IMR-90 (cell line): ENCODE measurements at places on chromosomes 13 and 19. TPM values are rescaled to one million over a fixed set of nuclear protein-coding genes. Genes with fewer than 3 reads are reported as not detected.

PDX1 gene
- not detected in 2 replicates for total RNA-seq

RPL13A gene
- total RNA-seq = 1,477 and 1,924 TPM in 2 replicates

SLC8A2 gene
- not detected in 2 replicates for total RNA-seq

SIGLEC7 gene
- total RNA-seq = not detected in 2 replicates

ZSCAN18 gene
- 3.0 and 3.6 TPM in 2 replicates for total RNA-seq

ZNF528 gene
- 14.3 and 16.4 TPM in 2 replicates for total RNA-seq

ATP4B gene
- total RNA-seq = not detected in 2 replicates

HPN gene
- total RNA-seq = not detected in 2 replicates

ZNF333 gene
- total RNA-seq = 11.9 and 15.1 TPM in 2 replicates

SLC7A9 gene
- not detected in 2 replicates for total RNA-seq

GRCh38 chr19:47663435-47663910 is 49.7 kb upstream of the EHD2 start:
- H3K4me1 ChIP-seq = peaks cover 35% of the 10 kb centered on the region
- peaks cover 2% of the 10 kb centered on the region for H3K36me3 ChIP-seq
- H3K27ac ChIP-seq = peak overlapping the region; percentile 90
- DNase-seq = peak; percentile 96

- H3K4me1 ChIP-seq = no peaks in the 10 kb centered on the region
- H3K27ac ChIP-seq = no peak overlapping the region
- H3K36me3 ChIP-seq = no peaks in the 10 kb centered on the region
- no peaks in the 10 kb centered on the region for H3K27me3 ChIP-seq
Measured at GRCh38 chr19:33558856-33559255, 37.3 kb upstream of the PEPD start.

DNA sequence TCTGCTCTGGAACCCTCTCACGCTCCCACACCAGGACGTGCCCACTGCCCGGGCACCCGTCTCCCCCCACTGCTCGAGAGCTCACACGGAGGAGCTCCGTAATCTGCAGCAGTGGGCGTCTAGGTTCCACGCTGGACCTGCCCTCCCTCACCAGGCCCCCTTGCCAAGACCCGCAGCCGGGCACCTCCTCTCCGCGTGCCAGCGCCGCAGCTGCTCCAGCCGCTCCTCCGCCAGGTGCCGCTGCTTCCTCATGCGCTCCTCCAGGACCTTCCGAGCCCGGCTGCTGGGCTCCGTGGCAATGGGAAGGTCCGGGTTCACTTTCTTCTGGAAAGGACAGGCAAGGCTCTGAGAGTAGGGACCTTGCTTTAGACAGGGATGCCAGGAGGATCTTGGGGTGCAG is 35.0 kb upstream of the MATK start:
- no peak overlapping the region for H3K27ac ChIP-seq
- H3K4me3 ChIP-seq = no peak overlapping the region
- no peaks in the 10 kb centered on the region for H3K4me1 ChIP-seq
- H3K36me3 ChIP-seq = no peaks in the 10 kb centered on the region
- peaks cover 12% of the 10 kb centered on the region; the same call in 1 of the 2 replicates for H3K27me3 ChIP-seq

DNA sequence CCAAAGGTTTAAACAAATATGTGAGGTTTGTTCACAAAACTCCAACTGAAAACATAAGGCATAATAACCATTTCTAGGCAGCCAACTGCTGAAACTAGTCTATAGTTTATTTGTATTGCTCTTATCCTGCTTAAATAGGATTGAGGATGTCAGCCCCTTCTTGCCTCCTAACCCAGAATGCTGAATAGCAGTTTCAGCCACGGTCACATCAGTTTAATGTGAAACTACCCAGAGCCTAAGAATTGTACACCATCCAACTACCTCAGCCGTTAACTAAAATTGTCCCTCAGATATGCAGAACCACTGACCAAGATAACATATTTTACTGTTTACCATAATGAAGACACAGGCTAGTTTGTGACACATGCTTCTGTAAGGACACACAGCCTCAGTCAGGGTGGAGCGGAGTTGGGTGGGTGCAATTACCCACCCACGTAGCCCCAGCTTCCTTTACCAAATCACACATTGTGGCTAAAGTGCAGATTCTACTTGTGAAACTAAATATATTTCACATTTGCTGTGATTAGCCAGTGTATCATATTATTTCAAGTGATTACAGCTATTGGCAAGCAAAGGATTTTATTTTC is 259.9 kb downstream of the EFNB2 start:
- H3K27me3 ChIP-seq = no peaks in the 10 kb centered on the region
- H3K4me1 ChIP-seq = no peaks in the 10 kb centered on the region
- no peak overlapping the region for H3K27ac ChIP-seq
- DNase-seq = no peak
- no peaks in the 10 kb centered on the region for H3K36me3 ChIP-seq
- no peak overlapping the region for H3K4me3 ChIP-seq

- H3K4me1 ChIP-seq = peaks cover 11% of the 10 kb centered on the region
- peak overlapping the region; percentile 80 for H3K4me3 ChIP-seq
- no peak for DNase-seq
- peak overlapping the region; percentile 73 for H3K27ac ChIP-seq
- H3K27me3 ChIP-seq = no peaks in the 10 kb centered on the region
- peaks cover 19% of the 10 kb centered on the region for H3K36me3 ChIP-seq
Measured at GRCh38 chr19:1355568-1356507, 27.9 kb upstream of the NDUFS7 start.

DNA sequence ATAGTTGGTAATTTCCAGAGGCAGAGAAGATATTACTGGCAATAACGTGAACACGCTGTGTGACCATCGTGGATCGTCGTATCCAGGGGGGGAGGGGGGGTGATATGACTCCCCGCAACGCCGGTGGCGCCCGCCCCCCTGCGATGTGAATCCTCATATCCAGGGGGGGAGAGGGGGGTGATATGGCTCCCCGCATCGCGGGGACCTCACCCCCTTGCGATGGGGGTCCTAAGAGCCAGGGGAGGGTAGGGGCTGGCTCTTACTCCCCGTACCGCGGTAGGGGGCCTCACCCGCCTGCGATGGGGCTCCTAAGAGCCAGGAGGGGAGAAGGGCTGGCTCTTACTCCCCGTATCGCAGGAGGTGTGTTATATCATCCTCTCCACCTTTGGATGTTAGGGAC is 31.3 kb upstream of the RGCC start:
- H3K4me3 ChIP-seq = no peak overlapping the region
- H3K4me1 ChIP-seq = no peaks in the 10 kb centered on the region

- H3K27ac ChIP-seq = no peak overlapping the region
- H3K36me3 ChIP-seq = no peaks in the 10 kb centered on the region
- DNase-seq = no peak
- H3K27me3 ChIP-seq = no peaks in the 10 kb centered on the region; the same call in 1 of the 2 replicates
- H3K4me1 ChIP-seq = peaks cover 2% of the 10 kb centered on the region; the same call in 1 of the 2 replicates
Measured at GRCh38 chr13:31930490-31930889, 101.1 kb upstream of the FRY start.

GRCh38 chr19:8204961-8205360 is 4.2 kb upstream of the CERS4 start:
- H3K36me3 ChIP-seq = no peaks in the 10 kb centered on the region
- H3K27ac ChIP-seq = no peak overlapping the region
- H3K4me3 ChIP-seq = no peak overlapping the region
- H3K27me3 ChIP-seq = peaks cover 14% of the 10 kb centered on the region

- no peak overlapping the region for H3K4me3 ChIP-seq
- DNase-seq = peak; percentile 16
- H3K27me3 ChIP-seq = no peaks in the 10 kb centered on the region; the same call in 1 of the 2 replicates
- H3K36me3 ChIP-seq = no peaks in the 10 kb centered on the region
- no peaks in the 10 kb centered on the region for H3K4me1 ChIP-seq
Measured at GRCh38 chr13:35744566-35745178, 268.2 kb upstream of the MAB21L1 start.

DNA sequence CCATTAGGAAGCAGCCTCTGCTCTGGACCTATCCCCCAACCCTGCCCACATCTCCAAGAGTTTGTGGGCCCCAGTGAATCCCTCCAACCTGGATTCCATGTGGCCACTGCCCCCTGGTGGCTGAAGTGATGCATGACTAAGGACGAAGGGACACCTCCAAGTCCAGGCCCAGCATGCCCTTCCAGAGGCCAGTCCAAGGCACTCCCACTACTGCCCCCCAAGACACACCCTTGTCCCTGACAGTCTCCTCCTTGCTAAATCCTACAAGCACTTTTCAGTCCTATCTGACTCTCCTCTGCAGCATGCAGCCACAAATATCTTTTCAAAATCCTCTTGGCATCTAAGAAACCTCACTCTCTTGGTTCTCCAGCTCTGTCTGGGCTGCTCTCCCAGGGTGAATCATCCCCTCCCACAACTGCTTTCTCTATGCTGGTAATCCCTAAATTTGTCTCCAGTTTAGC is 33.0 kb downstream of the DEDD2 start:
- H3K4me1 ChIP-seq = peaks cover 4% of the 10 kb centered on the region
- H3K27me3 ChIP-seq = peaks cover 24% of the 10 kb centered on the region
- no peak overlapping the region for H3K27ac ChIP-seq
- peak; percentile 81 for DNase-seq

- H3K27ac ChIP-seq = no peak overlapping the region
- no peaks in the 10 kb centered on the region for H3K27me3 ChIP-seq
- H3K4me1 ChIP-seq = no peaks in the 10 kb centered on the region
- no peak overlapping the region for H3K4me3 ChIP-seq
Measured at GRCh38 chr19:4096049-4096892, 27.7 kb downstream of the MAP2K2 start.

- no peaks in the 10 kb centered on the region for H3K36me3 ChIP-seq
- peaks cover 12% of the 10 kb centered on the region for H3K4me1 ChIP-seq
Measured at GRCh38 chr13:43880214-43880855, 631 bp downstream of the LACC1 start.

GRCh38 chr13:105660561-105660960 is 874.9 kb downstream of the EFNB2 start:
- H3K27ac ChIP-seq = no peak overlapping the region
- H3K4me1 ChIP-seq = peaks cover 3% of the 10 kb centered on the region; the same call in 1 of the 2 replicates
- no peak for DNase-seq
- H3K36me3 ChIP-seq = no peaks in the 10 kb centered on the region

DNA sequence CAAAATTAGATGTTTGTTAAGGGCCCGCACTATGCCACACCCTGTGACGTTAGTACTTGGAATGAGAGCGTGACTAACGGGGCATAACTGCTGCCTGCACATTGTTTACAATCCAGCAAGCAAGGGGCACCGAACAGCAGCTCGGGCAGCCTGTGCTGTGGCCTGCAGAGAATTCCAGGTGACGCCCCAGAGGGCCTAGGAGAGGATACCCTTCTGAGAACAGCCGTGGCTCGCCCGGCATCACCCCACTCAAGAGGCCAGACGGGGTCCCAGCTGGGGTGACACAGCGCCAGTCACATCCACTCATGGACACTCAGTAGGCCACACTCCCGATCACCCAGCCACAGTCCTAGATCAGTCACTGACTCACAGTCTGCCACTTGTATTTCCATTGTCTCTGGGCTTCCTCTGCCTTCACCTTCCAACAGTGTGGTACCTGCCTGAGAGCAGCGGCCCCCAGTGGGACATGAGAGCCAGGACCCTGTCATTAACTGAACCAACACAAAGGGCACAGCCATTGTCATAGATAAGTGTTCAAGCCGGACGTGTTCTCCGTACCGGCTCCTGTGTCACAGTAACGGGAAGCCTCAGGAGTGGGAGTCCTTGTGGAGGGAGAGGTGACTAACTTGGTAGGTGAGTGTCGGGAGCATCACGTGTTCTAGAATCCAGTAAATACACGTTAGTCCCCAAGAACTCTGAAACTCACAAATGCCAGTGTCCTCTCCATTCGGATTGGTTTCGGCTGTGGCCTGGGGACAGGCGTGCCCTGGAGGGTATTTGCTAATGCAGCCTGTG is 7.5 kb downstream of the ZNF331 start:
- H3K27me3 ChIP-seq = no peaks in the 10 kb centered on the region
- H3K36me3 ChIP-seq = peaks cover 3% of the 10 kb centered on the region; the same call in 1 of the 2 replicates
- DNase-seq = peak; percentile 80
- peak overlapping the region; percentile 72 for H3K27ac ChIP-seq

DNA sequence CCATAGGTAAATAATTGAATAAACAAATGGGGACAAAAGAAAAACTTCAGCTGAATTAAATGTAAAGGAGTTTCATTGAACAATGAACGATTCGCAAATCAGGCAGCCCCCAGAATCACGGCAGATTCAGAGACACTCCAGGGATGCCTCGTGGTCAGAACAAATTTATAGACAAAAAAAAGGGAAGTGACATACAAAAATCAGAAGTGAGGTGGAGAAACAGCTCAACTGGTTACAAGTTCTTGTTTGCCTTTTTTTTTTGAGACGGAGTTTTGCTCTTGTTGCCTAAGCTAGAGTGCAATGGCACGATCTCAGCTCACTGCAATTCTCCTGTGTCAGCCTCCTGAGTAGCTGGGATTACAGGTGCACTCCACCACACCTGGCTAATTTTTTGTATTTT is 5.7 kb downstream of the ZNF566 start:
- no peak overlapping the region for H3K4me3 ChIP-seq
- H3K27me3 ChIP-seq = no peaks in the 10 kb centered on the region
- DNase-seq = no peak
- H3K36me3 ChIP-seq = peaks cover 3% of the 10 kb centered on the region; the same call in 1 of the 2 replicates

- H3K27me3 ChIP-seq = no peaks in the 10 kb centered on the region
- no peak overlapping the region for H3K27ac ChIP-seq
- DNase-seq = no peak
Measured at GRCh38 chr19:16370641-16371391, 46.2 kb downstream of the KLF2 start.

- no peak overlapping the region for H3K27ac ChIP-seq
- peaks cover 2% of the 10 kb centered on the region; the same call in 1 of the 2 replicates for H3K27me3 ChIP-seq
- peaks cover 8% of the 10 kb centered on the region for H3K4me1 ChIP-seq
- no peak overlapping the region for H3K4me3 ChIP-seq
- DNase-seq = no peak
Measured at GRCh38 chr19:34731019-34731829, 2.8 kb upstream of the ZNF181 start.

DNA sequence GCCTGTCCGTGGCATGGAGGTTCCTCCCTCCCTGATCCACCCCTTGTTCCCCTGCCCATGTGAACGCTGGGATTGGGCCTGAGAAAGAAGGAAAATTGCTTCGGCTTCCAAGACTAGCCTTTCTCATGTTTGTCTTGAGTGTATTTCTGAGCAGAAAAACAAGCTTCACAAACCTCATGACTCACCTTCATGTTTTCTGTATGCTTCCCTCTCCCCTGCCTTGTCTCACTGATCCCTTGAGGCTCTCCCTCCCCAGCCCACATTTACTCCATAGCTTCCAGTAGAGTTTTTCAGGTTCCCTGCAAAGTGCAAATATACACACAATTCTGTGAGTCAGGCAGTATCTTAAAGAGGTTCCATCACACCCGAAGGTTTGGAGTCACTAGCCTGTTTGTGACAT is 572.4 kb downstream of the UQCRFS1 start:
- no peak overlapping the region for H3K27ac ChIP-seq
- H3K4me1 ChIP-seq = no peaks in the 10 kb centered on the region
- no peak overlapping the region for H3K4me3 ChIP-seq
- no peak for DNase-seq
- H3K36me3 ChIP-seq = no peaks in the 10 kb centered on the region

DNA sequence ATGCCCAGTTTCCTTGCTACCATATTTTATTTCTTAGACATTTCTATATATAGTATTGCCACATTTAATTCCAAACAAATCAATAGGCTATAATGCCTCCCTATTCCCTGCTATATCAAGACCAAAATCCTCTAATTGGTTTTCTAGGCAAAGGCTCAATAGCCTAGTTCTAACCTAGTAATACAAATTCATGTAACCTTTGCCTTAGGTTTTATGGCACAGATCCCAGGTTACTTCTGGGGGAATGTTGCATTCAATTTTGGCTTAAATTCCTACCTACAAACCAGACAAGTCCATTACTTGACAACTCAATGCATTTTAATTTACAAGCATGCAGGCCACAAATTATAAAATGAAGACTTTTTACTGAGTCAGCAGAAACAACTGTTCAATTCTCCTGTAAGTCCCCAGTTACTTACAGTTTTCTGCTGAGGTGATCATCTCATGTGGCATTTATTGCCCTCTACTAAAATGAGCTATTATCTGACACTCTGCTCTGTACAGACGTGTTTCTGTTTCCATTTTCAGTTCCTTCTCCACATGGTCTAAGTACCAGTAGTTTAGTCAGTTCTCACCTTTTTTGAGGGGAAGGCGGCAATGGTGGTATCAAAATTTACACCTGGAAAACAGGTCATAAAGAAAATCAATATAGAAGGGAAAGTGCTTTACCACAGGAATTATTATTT is 11.7 kb downstream of the KCNRG start:
- peaks cover 6% of the 10 kb centered on the region; the same call in 1 of the 2 replicates for H3K36me3 ChIP-seq
- H3K27ac ChIP-seq = no peak overlapping the region
- H3K4me1 ChIP-seq = peaks cover 2% of the 10 kb centered on the region; the same call in 1 of the 2 replicates
- H3K27me3 ChIP-seq = no peaks in the 10 kb centered on the region
